A549 treated with CpdA at 1 μM for 4 hours (cell line): ENCODE measurements at places on chromosomes 1 and 21. TPM values are rescaled to one million over a fixed set of nuclear protein-coding genes. Genes with fewer than 3 reads are reported as not detected.

CD84 gene
- total RNA-seq = not detected in 5 replicates

TFF2 gene
- 0.10 TPM in 1 of 5 replicates, not detected in the others for total RNA-seq

SPRR3 gene
- total RNA-seq = 0.22 TPM in 1 of 5 replicates, not detected in the others

ANGPTL3 gene
- not detected in 5 replicates for total RNA-seq

CA6 gene
- not detected in 5 replicates for total RNA-seq

FOXD2 gene
- 0.31 to 0.56 TPM (median 0.50 TPM) in 5 replicates for total RNA-seq

UTS2 gene
- total RNA-seq = not detected in 5 replicates

RPE65 gene
- not detected in 5 replicates for total RNA-seq

HRNR gene
- total RNA-seq = 0.01 TPM in 1 of 5 replicates, not detected in the others

HUNK gene
- total RNA-seq = 1.3 to 1.5 TPM (median 1.4 TPM) in 5 replicates

UBE2U gene
- not detected in 5 replicates for total RNA-seq

GNG12 gene
- total RNA-seq = 55.6 to 78.4 TPM (median 60.9 TPM) in 5 replicates

FAM72C gene
- 5.6 to 7.2 TPM (median 6.4 TPM) in 5 replicates for total RNA-seq

SLC44A5 gene
- total RNA-seq = 0.05 to 0.10 TPM (median 0.06 TPM) in 5 replicates

CYP2J2 gene
- 0.05 to 0.09 TPM in 2 of 5 replicates, not detected in the others for total RNA-seq

LAMB3 gene
- 20.1 to 24.5 TPM (median 21.1 TPM) in 5 replicates for total RNA-seq

KCNK2 gene
- 0.10 to 0.15 TPM (median 0.12 TPM) in 4 of 5 replicates, not detected in the other for total RNA-seq
